Fibroblast of skin of left quadriceps (primary cell): ENCODE measurements at places on chromosomes 13 and 19.

DNA sequence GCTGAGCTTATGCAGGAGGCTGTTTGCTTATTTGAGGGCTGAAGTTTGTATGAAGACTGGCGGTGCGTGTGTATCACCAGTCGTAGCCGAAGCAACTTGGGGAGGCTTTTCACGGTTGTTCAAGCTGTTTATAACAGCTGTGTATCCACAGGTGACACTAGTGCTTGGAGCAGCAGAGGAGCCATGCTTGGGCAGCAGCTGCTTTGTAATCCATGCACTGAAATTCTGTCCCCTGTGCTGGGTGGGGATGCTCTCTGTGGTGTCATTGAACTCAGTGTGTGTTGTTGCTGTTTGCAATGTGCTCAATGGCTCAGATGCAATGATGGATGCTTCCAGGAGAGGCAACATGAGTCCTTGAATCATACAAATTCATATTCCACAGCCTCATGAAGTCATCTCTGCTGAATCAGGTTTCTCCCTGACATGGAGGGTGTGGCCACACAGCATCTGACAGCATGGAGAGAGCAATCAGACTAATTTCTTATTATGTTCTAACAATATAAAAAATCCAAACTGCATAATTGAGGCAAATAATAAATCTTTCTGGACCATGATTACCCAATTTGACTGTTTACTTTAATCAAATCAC, 18.8 kb upstream of the GTF3A start:
- DNase-seq: no peak

DNA sequence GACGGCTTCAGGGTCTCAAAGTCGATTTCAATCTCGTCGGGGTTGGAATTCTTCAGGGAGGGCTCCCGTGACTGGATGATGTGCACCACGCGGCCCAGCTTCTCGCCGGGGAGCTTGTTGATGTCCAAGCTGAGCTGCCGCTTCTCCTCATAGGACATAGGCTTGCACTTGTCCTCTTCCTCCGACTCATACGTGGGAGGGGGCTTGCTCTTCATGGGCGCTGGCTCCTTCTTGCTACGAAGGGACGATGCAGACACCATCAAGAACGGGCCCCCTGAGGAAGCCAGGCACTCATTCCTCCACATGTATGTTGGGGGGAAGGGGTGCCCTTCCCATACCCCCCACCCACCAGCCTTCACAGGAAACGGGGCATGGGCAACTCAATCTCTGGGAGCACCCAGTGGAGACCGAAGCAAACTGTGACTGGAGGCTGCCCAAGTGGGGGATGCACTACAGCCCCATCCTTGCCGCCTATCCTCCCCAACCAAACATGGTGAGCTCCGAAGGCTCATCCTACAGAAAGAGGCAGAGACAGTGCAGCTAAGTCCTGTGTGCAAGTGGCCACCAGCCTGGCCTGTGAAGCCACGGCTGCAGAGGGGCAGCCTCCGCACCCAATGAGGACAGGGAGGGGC, 23.2 kb upstream of the EPHX3 start:
- DNase-seq: no peak

GRCh38 chr13:71912524-71912923, 45.5 kb upstream of the DACH1 start:
- DNase-seq: no peak

DNA sequence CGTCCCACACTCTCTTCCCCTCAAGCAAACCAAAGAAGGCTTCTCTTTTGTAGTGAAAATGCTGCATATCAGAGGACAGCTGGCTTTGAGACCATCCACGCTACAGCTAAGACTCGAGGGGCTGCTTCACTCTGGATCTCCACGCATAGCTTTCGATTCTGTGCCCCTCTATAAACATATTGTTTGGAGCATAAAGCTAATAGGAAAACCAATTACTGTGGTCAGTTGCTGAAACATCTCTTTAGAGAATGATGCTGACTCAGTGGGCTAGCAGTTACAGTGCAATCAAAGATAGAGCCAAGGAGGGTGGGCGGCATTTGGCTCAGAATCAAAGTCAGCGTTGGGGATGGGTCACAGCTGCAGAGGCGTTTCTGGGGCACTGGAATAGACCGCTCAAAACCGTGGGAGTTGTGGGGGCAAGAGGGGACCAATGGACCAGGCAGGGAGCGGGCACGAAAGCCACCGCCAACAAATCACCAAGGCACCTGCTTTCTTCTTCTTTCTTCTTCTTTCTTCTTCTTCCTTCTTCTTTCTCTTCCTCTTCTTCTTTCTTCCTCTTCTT, 76.7 kb downstream of the RASL11A start:
- no peak for DNase-seq

DNA sequence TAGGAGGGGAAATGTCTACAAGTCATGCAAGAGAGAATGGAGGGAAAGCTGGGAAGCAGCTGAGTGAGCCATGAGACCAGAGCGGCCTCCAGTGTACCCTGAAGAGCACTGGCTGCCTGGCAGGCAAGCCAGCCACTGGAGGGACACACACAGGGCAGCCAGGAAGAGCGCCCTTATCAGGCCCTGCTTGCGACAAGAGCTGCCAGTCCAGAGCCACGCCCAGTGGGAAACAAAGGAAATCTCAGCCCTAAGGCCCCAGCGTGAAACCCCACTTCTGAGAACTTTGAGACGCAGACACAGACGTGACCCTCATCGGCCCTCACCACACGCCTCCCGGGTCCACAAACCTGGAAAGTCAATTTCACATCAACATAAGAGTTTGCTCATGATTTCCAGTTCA, 105.0 kb downstream of the STK24 start:
- DNase-seq: no peak

DNA sequence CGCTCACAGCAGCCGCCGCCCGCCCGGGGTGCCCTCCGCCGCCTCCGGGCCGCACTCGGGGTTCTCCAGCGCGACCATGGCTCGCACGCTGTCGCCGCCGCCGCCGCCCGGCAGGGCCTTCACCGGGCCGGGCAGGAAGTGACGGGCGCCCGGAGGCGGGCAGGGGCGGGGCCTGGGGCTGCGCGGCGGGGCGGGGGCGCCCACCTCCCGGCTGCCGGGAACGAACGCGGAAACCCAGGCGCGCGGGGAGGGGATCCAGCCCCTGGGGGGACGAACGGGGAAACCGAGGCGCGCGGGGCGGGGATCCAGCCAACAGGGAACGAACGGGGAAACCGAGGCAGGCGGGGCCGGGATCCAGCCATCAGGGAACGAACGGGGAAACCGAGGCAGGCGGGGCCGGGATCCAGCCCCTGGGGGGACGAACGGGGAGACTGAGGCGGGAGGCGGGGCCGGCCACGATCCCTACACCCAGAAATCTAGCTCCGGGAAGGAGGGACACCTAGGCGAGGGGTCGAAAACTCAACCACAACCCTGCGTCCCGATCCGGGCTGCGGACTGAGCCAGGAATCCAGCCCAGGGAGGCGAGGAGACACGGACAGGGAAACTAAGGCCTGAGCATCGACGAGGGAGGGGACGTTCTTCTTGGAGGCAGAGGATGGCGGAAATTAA, at the start of gene R3HDM4:
TSS of gene R3HDM4 (minus strand) at position 140 of the 669 bp plus-strand sequence. CDS start at position 78, 62 bp downstream.
- DNase-seq: peak; percentile 28

- no peak for DNase-seq
Measured at GRCh38 chr19:37991176-37991835, 84.3 kb downstream of the SIPA1L3 start.

GRCh38 chr13:98541701-98542203, 35.2 kb downstream of the STK24 start:
- DNase-seq: no peak

DNA sequence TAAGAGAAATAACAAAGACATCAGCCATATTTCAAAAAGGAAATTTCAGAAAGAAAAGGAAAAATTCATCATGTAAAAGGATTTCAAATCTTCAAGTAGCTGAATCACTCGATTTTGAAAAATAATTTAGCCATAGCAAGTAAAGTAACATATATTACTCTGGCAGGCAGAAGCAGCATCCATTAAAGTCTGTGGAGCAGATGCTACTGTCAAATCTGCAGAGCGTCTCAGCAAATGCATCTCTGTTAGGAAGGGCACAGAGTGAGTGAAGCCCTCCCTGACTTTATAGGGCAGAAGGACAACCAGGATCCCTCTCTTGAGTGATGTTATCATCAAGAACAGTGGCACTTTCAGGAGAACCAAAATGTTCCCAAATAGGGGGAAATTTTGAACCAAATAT, 445.5 kb downstream of the EFNB2 start:
- DNase-seq: no peak

DNA sequence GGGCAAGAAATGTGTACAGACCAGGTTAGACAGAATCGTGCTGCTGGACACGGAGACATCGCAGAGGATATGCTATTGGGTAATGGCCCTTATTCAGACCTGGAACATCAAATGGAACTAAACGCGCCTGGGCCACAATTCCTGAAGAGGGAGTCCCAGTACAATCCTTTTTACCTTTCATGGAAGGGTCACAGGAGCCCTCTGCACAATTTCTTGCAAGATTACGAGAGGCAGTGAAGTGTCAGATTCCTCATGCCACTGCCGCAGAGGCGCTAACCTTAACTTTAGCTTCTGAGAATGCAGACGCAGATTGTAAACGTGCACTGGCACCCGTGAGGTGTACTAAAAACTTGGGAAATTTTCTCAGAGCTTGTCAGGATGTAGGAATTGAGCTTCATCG, 18.1 kb downstream of the CLEC4M start:
- no peak for DNase-seq

DNA sequence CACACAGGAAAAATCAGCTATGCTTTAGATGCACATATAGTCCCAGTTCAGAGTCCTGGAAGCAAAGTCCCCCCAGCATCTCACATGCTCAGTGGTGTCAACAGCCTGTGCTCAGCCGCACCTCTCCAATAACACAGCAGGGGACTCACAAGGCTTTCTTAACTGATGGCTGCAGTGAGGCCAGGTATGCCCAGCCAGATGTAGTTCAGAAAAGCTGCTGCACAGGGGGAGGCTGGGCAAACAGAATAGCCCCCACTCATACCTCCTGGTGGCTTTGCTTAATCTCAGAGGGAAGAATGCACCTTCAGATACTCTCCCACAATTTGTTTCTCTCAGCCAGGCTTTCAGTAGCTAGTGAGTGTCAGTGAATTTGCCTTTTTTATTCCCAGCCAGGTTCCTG, 33.4 kb downstream of the FAM124A start:
- DNase-seq: no peak

GRCh38 chr13:60441761-60442160, 44.7 kb downstream of the TDRD3 start:
- no peak for DNase-seq

DNA sequence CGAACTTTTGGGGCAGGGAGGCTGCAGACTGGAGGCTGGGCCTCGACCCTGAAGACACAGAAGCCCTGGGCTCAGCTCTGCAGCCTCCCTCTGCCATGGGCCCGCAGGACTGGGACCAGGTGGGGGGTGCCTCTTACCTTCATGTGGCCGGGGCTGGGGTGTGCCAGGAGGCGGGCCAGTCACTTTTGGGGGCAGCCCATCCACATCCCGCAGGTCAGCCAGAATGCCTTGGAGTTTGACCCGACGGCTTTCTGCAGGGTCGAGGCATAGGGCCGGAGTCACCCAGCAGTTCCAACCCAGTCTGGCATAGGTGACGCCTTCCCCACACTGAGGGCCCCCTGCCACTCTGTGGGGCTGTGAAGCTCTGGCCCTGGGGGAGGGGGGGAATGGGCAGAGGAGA, 10.8 kb upstream of the PRKD2 start:
- DNase-seq: no peak

DNA sequence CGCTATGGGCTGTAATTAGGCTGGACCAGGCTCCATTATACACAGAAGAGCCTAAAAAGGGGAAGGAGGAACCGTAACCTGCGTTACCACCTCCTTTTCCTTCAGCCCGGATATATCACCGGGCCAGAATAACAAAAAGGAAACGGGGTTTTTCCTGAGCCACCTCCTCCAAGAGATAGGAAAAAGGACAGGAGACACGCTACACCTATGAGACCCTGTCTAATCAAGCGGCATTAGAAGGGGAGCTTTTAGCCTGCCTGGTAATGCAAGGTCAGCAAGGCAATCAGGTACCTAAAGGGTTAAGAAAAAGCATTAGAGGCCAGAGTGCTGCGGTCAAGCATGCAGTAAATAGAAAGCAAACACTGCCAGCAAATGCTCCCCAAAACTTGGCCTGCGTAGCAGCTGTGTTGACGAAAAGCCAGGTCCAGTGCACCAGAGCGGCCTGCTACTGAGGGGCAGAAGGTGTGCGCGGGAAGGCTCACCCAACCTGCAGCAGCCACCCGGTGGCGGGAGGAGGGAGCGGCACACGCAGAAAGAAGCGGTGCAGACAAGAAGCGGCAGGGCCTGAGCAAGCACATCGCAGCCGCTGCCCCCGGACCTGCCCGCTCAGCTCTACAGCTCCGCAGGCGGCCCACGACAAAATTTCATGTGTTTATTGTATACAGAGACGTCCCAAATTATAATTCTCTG, 1466.1 kb downstream of the UQCRFS1 start:
- no peak for DNase-seq

DNA sequence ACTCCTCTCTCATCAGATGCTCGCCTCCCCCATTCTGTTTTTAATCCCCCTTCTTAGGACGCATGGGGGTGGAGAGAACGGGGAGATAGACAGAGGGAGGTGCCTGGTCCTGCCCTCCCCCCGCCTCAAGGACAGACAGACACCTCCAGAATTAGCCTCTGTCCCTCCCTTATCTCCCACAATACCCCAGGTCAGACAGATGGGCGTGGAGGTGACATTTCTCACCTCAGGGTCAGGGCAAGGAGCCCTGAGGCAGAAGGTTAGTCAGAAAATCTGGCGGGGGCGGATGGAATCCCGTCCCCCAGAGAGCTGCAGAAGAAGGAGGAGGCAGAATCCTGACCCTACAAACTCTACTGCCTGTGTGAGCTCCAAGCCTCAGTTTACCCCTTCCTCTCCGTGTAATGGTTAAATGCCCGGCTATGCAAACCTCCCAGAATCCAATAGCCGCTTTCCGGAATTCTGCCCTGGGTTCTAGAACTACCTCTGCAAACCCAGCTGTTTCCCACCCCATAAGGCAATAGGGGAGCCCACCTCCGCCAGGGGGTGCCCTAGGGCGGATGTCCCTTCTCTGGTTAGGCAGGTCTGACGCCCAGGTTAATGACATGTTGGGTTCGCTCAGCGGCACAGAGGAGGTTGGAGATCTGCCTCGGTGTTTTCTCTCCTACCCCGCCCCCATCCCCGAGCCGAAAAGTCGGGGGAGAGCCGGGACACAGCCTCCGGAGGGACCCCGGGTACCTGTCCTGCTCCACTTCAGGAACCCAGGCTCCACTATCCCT, 900 bp downstream of the PPP1R13L start:
- DNase-seq: no peak

DNA sequence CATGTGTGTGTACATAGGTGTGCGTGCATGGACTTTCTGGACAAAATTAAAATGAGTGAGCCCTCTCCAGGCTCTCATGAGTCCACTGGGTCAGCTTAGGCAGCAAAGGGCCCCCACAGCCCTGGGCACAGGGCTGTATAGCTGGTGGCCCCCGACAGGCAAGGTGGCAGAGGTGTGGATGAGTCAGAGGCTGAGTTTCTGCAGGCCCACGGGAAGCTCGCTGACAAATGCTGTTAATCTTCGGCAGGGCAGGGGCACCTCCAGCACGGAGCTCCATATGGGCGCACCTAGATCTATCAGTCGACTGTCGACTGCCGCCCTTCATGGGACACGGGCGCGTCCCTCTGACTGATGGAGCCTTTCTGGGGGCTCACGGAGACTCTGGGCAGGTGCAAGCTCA, 181.1 kb downstream of the URI1 start:
- DNase-seq: no peak

- DNase-seq: peak; percentile 65
Measured at GRCh38 chr19:34171539-34171876, 796 bp upstream of the LSM14A start.

- DNase-seq: no peak
Measured at GRCh38 chr13:49219647-49220035, 497 bp upstream of the MLNR start.
